ENCODE measurements at places on chromosomes 5 and 9.

DNA sequence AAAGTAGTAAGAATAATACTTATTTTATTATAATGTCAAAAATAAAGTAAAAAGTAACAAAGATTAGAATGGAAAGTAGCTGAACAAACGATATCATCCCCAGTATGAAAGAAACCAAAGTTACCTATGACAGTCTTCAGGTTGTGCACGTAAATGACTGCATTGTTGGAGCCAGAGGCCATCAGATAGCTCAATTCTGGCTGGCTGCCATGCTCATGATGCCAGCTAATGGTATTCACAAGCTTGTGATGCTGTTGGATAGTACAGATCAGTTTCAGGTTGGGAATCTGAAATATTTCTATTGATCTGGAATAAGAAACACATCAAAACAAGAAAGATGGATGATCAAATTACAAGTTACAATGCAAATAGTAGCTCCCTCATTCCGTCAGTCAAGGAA, 21.1 kb downstream of the GEMIN5 start:
- no peak for DNase-seq

DNA sequence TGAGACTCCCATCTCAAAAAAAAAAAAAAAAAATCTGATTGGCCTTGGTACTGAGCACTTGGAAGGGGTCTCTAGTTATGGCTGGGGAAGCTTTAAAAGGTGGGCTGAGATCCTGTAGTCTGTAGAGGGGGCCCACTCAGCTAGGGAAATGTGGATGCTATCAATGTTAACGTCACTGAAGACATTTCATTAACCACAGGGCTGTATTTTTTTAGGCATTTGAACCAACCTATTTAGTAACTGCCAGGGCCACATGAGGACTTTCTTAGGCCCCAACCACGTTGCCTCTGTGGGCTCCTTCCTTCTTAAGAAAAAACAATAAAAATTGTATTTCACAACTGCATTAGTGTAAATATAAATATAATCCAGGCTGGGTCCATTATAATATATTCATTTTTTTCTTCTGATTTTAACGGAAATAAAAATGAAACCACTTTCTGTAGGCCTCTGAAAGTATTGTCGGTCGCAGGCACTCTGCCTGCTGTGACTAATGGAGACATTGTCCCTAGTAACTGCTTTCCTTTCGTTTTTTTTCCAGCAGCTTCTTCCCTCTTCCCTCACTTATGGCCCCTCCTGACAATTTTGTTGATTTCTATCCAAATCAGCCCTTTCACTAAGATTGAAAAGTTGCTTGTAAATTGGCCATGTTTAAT, 71.6 kb downstream of the GCNT1 start:
- DNase-seq = no peak

- no peak for DNase-seq
These were observed 250.2 kb upstream of the DMRT1 start for GRCh38 chr9:591292-591691.

- DNase-seq = no peak
These were observed 79.0 kb downstream of the SMC2 start for GRCh38 chr9:104173067-104173466.

- DNase-seq = no peak
These were observed 71.1 kb upstream of the NFIL3 start for GRCh38 chr9:91494751-91495150.

- DNase-seq = no peak
These were observed 66.9 kb downstream of the HMCN2 start for GRCh38 chr9:130332384-130332926.

DNA sequence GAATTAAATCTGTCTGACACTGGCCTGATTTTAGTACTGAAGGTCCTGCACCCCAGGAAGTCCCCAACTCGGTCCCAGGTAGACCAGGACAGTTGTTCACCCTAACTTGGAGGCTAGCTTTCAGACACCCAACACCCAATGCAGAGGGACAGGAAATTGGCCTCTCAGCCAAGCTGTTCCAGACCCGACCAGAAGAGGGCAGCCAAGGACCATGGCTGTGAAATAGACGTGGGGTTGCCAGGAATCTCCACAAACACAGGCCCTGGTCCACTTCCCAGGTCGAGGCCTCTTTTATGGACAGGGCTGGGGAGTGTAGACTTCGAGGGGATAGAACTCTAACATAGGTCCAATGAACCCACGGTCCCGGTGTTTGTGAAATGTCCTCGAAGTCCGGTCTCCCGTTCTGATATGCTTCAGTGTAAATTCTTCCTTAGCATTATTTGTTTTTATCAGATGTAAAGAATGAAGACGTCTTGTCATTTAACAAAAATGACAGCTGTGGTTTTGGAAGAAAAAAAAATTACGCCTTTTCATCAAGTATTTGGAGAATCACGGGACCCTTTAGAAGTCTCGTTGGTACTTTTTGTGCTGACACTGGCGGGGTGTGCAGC, 260.3 kb upstream of the ADAMTS16 start:
- no peak for DNase-seq

GRCh38 chr5:122237906-122238305, 74.1 kb upstream of the SNCAIP start:
- DNase-seq = no peak

DNA sequence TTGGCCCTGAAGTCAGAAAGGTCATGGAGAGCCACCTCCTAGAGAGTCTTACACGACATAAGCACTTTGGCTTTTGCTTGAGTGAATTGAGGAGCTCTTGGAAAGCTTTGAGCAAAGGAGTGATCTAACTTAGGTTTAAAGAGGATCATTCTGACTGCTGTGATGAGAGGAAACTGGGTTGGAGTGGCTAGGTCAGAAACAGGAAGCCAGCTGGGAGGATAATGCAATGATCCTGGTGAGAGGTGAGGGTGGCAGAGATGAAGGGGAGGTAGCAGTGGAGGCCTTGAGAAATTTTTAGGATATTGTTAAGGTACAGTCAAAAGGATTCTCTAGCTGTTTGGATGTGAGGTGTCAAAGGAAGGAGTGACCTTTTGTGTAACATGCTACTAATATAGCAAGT, 32.2 kb upstream of the ROPN1L start:
- DNase-seq = no peak

DNA sequence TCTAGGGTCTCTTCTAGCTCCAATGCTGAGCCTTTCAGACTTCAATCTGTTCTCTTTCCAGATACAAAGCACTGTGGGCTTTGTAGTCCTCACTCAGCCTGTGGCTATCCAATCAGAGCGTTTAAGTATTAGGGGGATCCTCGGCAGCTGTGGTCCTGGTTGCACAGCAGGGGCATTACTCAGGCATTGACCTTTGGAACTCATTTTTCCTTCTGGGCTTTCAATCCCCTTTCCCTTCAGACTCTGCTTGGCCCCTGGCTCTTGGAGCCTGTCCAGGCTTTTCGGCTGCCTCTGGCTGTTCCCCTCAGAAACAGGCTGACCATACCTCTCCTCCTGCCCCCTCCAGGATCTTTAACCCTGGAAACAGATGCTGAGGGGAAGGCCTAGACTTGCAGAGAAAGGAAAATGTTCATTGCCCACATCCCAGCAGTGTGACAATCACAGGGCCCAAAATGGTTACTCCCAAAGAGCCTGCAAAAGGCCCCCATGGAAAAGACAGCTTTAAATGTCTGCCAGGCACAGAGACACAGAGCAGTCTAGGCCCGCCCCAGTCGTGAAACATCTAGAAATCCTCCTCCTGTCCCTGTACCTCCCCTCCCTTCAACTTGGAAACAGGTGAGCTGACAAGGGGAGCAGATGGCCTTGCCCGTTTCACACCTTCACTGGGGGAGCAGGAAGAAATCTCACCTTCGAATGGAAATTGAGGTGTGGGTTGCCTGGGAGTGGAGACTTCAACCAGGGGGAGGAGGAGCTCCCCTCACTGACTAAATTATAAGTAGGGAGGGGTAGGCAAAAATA, 13.7 kb downstream of the C1QTNF2 start:
- no peak for DNase-seq

GRCh38 chr9:70924895-70925547, 196.4 kb downstream of the TRPM3 start:
- DNase-seq = no peak

DNA sequence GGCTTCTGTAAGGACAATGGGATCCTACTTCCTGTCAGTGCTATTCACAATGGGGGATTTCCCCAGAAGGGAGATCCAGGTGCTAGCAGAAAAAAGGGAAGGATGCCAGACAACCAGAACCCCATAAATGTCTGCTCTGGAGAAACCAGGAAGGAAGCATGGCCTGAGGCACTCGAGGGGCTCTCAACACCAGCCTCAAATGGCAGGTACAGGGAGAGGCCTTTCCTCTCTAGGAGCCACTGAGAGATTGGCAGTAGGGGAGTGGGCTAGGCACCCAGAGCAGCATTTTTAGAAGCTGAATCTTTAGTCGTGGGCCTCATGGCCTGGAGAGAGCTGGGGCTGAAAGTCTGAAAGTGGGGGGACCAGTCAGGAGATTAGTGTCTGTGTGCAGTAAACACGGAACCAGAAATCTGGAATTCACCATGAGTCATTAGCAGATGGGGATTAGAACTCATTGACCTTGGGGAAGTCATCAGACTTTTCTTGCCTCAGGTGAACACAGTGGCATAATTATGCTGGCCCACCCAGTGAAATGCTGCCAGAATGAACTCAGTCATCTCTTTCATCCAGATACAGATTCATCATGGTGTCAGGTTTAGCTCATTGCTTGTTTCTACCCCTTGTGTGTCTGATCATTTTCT, 28.3 kb downstream of the ARHGEF28 start:
- no peak for DNase-seq

Measured in activated CD8-positive, alpha-beta memory T cell treated with anti-CD3 and anti-CD28 coated beads for 48 hours (primary cell).